Osteoblast (primary cell): ENCODE measurements at places on chromosomes 6 and 20.
A peak's percentile ranks its signal among the peaks of the same experiment; 100 is the strongest.

DNA sequence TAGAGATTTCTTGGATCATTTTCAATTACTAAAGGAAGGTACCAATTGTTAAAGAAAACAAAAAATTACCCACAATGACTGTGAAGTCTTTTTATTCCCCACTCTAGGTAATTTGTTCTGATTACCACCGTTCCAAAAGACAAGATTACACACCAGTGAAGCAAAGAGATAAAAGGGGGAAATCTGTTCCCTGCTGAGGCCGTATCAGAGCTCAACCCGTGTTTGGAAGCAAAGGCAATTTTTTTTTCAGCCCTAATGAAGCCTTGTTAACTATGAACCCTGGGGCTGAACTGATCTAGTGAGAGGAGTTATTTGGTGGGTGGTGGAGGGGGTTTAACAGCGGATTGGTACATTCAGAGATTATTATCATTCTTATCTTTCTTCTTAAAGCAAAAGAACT is 128.5 kb downstream of the ALDH8A1 start:
- no peaks in the 10 kb centered on the region for H3K27me3 ChIP-seq
- no peak overlapping the region for H3K4me3 ChIP-seq
- peaks cover 13% of the 10 kb centered on the region for H3K4me1 ChIP-seq
- H3K36me3 ChIP-seq: no peaks in the 10 kb centered on the region
- DNase-seq: no peak
- H3K27ac ChIP-seq: no peak overlapping the region

- H3K36me3 ChIP-seq: no peaks in the 10 kb centered on the region
- peaks cover 19% of the 10 kb centered on the region for H3K27me3 ChIP-seq
- H3K27ac ChIP-seq: no peak overlapping the region
- DNase-seq: no peak
- H3K4me1 ChIP-seq: no peaks in the 10 kb centered on the region
- H3K4me3 ChIP-seq: no peak overlapping the region
Measured at GRCh38 chr6:29708432-29709179, 14.6 kb upstream of the HLA-F start.

- H3K4me3 ChIP-seq: peak overlapping the region; percentile 92
- H3K27ac ChIP-seq: peak overlapping the region; percentile 73
- H3K27me3 ChIP-seq: no peaks in the 10 kb centered on the region
- no peak for DNase-seq
- peaks cover 33% of the 10 kb centered on the region for H3K4me1 ChIP-seq
Measured at GRCh38 chr6:18262702-18263417, 1.5 kb downstream of the DEK start.

DNA sequence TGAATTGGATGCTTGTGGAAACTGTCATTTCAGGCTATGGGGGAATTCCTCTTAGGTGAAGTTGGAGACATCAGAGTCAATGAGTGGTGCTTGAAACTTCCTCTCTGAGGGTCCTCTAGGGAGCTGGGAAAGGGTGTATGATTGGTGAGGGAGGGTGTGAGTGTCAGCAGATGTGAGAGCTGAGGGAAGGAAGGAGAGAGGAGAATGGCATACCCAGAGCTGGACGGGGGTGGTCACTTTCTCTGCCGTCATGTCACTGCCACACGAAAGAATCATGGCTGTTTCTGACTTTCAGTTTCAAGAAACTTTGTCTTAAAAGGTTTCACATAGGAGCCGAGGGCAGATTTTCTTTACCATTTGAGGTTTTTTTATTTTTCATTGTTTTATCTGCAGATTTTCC is 50.3 kb downstream of the DEK start:
- peaks cover 9% of the 10 kb centered on the region for H3K4me1 ChIP-seq
- no peaks in the 10 kb centered on the region for H3K27me3 ChIP-seq
- no peak for DNase-seq

GRCh38 chr6:26033085-26033940 is 53.9 kb upstream of the HFE start:
- H3K4me3 ChIP-seq: peak overlapping the region; percentile 77
- no peaks in the 10 kb centered on the region for H3K36me3 ChIP-seq
- no peaks in the 10 kb centered on the region for H3K27me3 ChIP-seq
